ENCODE measurements at places on chromosomes 4 and X.

DNA sequence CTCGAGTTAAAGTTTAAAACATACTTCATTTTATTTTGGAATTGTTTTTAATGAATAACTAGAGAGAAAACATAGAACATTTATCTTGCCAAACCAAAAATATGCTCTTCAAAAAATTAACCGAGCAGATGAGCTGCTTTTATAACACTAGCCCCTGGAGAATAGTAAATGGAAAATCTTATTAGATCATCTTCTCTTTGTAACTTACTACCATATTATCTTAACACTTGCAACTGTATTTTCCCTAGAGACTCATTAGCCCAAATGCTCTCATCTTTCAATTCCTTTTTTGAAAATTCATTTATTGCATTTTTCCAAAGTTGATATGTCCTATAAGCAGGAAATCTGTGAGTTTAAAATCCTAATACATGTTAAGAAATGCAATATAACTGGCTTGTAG lies 143.3 kb downstream of the CAMK2D start:
- no peak for DNase-seq

DNA sequence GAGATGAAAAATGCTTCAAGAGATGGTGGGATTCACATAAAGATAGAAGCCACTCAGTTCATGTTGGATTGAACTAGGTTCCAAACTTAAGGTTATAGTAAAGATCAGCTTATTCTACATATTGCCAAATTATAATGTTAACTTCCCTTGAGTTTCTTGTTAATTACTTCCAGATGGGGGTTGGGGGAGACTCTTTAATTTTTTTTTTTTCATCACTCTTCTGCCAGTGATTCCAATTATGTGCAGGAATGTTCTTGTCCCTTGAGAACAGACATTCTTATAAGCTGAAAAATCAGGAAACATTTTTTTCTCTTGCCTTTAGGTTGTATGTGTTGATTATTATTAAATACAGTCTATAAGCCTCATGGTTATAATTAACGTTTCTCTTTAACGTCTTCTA lies 30.0 kb downstream of the MND1 start:
- no peak for DNase-seq

- no peak for DNase-seq
These were observed 367.0 kb downstream of the BCOR start for GRCh38 chrX:39730662-39731329.

- DNase-seq, result no peak
These were observed 5.9 kb upstream of the ARMCX5 start for GRCh38 chrX:102593367-102593766.

DNA sequence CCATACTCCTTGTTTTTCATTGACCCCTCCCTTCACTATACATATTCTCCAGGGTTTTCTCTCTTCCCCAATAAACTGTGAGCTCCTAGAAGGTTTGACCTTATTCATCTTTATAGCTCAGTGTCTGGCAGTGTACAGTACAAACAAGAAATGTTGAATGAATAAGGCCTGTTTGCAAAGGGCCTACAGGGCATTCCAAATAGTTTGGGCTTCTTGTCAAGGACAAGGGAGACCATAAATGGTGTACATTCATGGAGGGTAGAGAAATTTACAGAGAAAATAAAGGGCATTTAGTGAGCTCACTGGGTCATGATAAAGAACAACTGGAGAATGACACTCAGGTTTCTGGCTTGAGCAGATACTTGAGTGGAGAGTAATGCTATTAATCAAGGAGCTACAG lies 47.5 kb upstream of the EIF1AX start:
- no peak for DNase-seq

DNA sequence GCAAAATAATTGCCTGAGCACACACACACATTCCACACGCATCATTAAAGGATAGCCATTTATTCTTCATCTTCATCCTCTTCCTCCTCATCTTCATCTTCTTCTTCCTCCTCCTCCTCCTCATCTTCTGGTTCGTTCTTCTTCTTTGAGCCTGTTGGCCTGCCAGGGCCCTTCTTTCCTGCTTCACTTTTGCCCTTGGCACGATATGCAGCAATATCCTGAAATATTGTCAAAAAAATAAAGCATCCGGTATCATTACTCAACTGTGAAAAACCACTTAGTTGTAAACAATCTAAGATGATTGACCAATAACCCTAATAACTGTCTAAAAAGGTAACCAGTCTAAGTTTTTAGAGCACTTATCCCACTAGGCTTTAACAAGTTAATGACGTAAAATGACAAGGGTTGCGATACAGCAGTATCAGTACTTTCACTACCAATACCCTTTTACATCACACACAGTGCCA lies 2.1 kb downstream of the HMGB2 start:
- no peak for DNase-seq

DNA sequence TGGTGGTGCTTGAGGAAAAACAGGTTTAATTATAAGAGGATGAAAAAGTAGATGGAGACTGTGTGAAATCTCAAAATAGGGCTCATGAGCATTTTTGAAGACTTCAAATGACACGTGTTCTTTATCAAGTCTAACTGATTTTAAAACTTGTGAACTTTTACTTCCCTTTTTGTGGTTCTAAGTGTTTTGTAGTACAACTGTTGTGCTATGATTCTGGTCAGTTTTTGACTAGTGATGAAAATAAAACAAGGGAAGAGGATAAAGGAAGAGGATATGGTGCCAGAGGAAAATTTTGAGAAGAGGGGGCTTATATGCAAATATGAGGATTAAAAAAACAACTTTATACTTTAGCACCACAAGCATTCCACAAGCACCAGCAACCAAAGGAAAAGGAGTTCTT lies 644.0 kb downstream of the RPA4 start:
- no peak for DNase-seq

GRCh38 chr4:155694100-155694785 lies 27.6 kb downstream of the GUCY1A1 start:
- DNase-seq, result no peak

GRCh38 chr4:152052451-152053057 lies 291.7 kb upstream of the GATB start:
- DNase-seq, result no peak

DNA sequence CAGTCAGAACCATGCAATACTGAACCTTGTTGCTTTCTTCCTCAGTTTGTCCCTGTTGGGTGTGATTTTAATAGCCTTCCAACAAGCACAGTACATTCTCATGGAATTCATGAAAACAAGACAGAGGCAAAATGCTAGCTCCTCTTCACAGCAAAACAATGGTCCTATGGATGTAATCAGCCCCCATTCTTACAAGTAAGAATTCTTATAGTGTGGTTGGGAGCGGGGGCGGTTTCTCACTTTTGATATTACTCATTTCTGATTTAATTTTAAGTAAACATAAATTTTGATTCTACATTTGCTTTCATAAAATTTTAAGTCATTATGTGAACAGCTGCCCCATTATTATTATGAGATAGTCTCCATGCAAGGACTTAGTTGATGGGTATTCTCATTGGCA lies 80.8 kb upstream of the TLR2 start:
- no peak for DNase-seq

DNA sequence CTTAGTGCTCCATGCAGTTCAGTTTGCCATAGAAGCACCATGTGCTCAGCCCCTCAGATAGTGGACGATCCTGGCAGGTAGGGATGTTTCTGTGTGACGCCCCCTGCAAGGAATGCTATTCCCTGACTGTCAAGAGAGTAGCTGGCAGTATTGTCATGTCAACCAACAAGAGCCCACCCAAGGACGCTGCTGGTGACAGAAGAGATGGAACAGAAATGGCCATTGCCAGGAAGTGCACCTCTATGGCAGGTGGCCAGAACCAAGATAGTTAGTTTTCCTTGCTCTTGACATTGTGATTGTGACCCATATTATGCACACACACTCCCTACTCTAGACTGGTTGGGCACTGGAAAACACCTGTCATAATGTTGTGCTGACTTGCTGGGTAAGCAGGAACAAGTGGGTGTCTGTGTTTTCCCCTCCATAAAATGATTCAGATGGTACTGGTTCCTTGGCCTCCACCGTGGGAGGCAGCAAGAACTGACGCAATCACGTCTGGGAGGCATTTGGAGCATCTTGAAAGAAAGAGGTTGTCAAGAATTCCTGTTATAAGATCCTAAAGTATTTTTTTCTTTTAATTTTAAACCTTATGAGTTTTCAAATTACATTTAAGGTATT lies 507.9 kb downstream of the MID1IP1 start:
- DNase-seq, result peak; percentile 17

DNA sequence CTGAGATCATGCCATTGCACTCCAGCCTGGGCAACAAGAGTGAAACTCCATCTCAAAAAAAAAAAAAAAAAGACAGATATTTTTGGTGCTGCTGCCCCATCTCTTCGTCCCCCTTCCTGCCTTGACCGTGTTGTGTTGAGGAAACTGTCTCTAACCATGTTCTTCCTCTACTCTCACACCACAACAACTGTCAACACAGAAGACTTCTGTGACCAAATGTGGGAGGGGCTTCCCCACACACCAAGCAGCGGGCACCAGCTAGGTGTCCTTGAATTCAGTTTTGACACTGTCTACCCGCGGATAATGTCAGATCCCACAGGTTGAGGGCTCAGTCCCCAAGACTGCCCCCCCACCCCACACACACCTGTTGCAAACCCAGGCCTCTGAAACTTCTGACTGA lies 104.7 kb upstream of the BCOR start:
- DNase-seq, result no peak

DNA sequence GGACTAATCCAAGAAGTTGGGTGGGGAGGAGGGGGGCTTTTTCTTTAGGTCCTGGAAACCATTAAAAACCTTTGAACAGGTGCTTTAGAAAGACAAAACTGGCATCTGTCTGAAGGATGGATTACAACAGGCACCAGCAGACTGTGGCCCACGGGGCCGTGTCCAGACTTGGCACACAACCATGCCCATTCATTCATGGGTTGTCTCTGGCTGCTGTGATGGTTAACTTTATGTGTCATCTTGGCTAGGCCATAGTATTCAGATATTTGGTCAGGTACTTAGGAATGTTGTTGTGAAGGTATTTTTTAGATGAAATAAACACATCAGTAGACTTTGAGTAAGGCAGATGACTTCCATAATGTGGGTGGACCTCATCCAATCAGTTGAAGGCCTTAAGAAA lies 45.5 kb downstream of the TBL1X start:
- peak; percentile 11 for DNase-seq

- no peak for DNase-seq
These were observed 165.1 kb downstream of the CFAP299 start for GRCh38 chr4:80500613-80501012.

GRCh38 chrX:71082124-71082647 lies 13.5 kb upstream of the FOXO4 start:
- DNase-seq, result no peak

- DNase-seq, result no peak
These were observed 13.7 kb upstream of the SMIM20 start for GRCh38 chr4:25900310-25900709.

DNA sequence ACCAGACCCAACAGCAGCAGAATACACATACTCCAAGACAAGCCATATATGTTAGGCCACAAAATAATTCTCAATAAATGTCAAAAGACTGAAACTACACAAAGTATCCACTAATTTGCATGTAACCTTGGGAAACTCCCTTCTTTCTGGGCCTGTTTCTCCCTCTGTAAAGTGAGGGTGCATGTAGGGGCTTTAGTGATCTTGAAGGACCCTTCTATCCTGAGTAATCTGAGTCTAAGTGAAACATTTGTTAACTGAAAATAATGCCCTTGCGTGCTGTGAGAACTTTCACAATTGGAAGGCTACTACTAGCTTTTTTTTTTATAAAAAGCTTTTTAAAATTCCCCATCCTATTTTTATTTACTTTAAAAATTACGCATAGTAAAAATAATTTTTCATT lies 125.2 kb downstream of the NEXMIF start:
- DNase-seq, result no peak

- DNase-seq, result peak; percentile 76
These were observed 115.4 kb downstream of the STPG2 start for GRCh38 chr4:98027827-98028226.

DNA sequence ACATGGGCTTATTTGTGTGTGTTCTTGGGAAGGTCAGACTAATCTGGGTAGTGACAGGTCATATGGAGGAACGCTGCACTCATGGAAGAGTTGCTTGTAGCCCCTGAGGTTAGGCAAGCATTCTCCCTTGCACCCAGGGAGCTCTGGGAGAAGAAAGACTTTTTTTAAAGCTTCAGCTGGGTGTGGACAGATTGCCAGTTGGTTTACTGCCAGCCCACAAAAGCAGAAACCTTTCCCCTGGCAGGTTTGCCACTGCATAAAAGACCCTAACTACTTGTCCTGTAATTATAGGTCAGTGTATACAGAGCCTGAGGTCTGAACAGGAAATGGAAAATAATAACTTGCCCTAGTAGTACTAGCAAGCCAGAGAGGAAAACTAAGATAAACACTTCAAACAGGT lies 7.4 kb upstream of the NFKB1 start:
- DNase-seq, result no peak

DNA sequence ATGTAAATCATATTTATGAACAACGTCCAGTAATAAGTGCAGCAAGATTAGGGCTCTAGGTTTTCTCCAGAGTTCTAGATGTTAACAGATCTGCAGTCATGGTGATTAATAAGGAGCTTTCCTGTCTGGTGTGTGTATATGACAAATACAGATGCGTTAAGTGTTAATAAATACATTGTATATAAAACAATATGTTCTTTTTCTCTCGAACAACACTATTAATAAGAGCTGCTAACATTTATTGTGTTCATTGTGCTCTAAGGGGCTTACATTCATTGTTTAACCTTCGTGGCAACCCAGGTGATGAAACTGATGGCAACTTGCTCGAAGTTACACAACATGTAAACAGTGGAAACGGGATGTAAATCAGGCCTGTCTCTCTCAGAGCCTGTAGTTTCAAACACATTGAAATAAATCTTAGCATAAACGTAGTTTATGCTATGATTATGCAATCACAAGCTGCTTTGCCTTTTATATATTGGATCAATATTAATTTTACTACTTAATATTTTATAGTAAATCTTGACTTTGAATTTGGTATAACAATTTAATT lies 547 bp upstream of the CLGN start:
- DNase-seq, result no peak
